ENCODE measurements at places on chromosomes 5 and 9.
A peak's percentile ranks its signal among the peaks of the same experiment; 100 is the strongest.

DNA sequence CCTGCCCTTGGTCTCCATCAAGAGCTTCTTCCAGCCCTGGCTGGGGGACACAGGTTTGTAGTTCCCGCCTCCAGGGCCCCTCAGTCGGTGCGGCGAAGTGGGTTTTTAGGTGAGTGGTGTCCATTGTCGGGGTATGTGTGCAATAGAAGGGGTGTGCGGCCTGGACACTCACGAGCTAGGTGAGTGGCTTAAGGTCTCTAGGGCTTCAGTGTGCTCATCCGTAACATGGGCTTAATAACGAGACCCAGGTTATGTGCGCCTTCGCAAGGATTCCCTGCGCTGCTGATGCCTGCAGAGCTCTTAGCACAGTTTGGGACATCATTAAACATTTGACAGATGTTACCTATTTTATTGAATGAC lies 656 bp downstream of the CEP78 start:
- DNase-seq: no peak

DNA sequence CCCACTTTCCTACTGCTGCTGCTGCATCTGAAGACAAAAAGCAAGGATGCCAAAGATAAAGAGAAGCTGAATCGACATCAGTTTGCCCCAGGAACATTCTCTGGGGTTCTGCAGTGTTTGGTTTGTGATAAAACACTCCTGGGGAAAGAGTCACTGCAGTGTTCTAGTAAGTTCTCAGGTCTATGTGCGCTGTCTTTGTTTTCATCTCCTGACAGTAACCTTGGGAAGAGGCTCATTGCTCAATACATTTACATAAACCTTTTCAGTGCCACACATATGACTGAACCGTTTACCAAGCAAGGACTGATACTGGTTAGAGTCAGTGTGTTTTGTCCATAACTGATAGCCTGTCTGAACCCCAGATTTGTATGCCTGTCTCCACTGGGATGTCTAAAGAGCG lies 232.1 kb downstream of the ARHGEF28 start:
- DNase-seq: no peak

DNA sequence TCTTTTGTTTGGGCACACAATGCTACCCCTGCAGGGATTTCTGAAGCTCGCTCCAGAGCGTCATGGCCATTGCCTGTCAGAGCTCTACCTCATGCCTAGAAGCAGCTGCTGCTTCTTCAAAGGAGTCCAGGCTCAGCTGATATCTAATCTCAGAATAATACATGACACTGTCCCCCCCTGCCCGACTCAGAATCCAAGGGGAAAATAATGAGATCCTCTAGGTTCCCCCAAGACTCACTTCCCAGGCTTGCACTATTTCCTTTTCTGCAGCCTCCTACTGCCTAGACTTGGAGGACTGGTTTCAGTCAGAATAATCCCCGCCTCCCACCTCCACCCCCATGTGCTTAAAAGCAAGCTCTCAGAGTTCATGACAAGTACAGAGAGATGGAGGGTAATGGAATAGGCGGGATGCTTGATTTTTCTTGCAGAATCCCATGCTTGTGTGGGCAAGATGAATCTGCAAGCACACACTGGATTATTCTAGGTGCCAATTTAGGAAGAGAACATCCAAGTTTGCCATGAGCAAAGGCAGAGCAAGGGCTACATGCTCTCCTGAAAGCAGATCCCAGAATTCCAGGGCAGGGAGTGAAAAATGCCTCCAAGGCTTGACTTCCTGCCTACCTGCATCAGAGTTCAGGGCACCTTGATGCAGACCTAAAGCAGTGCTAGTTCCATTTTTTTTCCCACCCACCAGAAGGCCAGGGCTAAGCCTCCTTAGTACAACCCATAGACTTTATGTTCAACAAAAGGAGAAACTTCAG lies 97.4 kb upstream of the IFNK start:
- DNase-seq: no peak

- no peak for DNase-seq
These were observed 24.4 kb upstream of the RGMB start for GRCh38 chr5:98749046-98749445.

DNA sequence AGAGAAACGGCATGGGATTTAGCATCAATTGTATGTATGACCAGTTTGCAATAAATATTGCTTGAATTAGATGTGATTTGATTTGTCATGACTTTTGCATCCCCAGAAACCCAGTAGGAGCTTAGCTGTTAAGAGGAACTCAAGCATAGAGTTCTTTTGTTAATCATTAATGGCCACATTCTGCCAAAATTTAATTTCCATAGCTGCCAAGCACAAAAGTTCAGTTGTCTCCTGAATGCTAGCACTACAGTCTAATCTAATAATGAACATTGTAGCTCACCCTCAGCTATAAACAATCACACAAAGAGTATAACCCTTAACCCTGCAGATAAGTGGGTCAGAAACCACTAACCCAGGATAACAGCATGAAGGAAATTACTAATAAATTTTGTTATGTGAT lies 169.8 kb upstream of the GRAMD2B start:
- DNase-seq: no peak

DNA sequence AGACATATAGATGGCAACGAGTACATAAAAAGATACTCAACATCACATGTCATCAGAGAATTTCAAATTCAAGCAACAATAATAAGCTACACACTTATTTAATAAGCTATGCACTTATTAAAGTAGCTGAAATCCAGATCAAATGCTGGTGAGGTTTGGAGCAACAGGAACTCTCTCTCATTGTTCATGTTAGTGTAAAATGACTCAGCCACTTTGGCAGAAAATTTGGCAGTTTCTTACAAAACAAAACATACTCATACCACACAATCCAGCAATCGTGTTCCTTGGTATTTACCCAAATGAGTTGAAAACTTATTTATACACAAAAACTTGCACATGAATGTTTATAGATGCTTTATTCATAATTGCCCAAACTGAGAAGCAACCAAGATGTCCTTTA lies 131.5 kb upstream of the NFIL3 start:
- DNase-seq: peak; percentile 23

DNA sequence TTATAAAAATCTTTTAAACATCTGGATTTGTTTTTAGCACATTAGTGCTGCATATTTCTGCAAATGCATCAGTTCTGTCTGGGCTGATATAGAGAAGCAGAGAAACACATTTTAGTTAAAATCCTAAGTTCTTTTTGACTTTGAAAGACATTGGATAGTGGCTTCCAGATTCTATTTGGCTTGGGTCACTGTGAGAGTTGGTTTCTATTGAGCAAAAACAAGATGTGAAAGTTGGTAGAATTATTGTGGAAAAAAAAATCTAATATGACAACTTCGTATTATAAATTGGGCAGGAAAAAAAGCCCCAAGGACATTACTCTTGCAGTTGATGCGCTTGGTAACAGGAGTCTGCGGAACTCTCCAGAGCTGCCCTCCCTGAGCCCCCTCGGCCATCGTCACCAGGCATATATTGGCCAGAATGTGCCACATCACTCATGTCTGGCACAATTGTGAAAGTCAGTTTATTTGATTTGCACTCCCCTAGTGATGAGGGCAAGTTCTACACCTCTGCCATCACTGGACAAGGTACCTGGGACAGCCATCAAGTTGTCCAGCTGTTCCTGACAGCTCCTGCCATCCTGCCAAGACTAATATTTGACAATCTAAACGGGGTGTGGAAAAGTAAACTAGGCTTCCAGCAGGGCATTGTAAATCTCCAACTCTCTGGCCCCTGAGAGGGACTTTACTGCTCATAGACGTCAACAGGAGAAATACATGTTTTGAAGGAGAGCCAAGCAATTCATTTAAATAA lies 334.5 kb downstream of the TENT4A start:
- DNase-seq: no peak

GRCh38 chr9:5492965-5493678 lies 17.2 kb upstream of the PDCD1LG2 start:
- no peak for DNase-seq

GRCh38 chr5:93748875-93749397 lies 7.5 kb upstream of the POU5F2 start:
- no peak for DNase-seq

DNA sequence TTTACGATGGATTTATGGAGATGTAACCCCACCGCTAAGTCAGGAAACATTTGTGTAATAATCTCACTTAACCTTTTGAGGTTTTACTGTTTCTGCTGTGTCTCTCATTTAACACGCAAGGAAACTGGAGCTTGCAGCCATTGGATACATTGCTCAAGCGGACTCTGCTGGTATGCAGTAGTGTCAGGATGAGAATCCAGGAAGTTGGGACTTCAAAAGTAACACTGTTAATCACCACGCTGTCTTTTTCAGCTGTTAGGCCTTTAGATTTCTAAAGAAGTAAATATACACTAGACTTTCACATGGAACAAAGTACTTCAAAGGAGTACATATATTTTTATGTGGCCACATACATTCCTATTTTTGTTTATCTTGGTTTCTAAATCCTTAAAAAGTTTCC lies 114.7 kb downstream of the LPAR1 start:
- DNase-seq: peak; percentile 77

DNA sequence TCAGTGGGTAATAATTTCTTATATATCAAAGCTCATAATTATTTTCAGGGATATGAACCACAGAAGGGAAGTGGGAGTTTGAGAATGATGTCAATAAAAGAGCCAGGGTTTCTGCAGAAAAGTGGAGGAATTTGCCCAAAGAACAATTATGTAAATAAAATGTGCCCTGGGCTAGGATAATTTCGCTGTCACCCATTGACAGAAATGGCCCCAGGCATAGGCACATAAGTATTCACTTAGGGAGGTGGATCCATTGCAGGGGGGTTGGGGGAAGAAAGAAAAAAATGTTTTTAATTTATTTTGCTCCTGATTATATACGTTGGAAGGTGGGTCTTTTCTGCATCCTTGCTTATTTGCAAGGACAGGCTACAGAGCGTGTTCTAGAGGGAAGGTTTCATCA lies 135.1 kb upstream of the IRX2 start:
- DNase-seq: no peak

DNA sequence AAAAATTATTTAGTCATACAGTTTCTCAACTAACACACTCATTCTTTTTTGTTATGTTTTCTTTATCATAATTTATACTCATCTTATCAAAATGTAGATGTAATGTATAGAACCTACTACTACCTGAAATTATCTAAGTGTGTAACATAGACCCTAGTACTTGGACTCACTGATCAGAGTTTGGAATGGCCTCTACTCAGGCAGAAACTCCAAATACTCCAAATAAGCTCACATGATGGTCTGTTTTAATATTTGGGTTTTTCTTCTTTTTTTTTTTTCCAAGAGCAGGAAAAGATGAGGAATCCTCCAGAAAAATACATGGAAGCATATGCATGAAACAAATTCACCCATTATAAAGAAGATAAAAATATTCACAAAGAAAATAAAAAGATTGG lies 126.3 kb downstream of the PDE4D start:
- DNase-seq: no peak

- DNase-seq: no peak
These were observed 40.9 kb downstream of the VAV2 start for GRCh38 chr9:133951265-133951664.

GRCh38 chr5:147310059-147310704 lies 75.4 kb downstream of the STK32A start:
- peak; percentile 42 for DNase-seq

DNA sequence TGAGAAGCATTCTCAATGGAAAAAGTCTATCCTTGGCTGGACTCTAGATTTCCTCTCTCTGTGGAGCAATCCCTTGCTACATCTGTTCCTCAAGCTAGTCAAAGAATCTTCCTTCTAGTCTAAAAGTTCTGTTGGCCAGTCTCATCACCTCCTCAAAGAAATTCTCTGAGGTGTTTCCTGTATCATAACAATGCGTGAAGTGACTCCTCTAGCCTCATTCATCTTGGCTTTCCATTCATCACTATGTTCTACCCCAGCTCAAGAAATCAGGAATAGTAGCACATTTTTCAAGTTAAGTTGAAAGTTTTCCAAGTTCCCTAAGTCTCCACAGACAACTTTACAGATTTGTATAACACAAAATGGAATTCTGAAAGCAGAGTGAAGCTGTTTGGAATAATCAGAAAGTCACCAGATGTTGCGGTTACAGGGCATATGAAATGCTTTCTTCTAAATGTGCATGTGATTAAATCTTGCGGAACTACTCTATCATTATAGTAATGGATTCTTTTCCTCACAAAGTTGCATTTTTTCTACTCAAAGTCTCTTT lies 176.6 kb upstream of the FREM1 start:
- no peak for DNase-seq

DNA sequence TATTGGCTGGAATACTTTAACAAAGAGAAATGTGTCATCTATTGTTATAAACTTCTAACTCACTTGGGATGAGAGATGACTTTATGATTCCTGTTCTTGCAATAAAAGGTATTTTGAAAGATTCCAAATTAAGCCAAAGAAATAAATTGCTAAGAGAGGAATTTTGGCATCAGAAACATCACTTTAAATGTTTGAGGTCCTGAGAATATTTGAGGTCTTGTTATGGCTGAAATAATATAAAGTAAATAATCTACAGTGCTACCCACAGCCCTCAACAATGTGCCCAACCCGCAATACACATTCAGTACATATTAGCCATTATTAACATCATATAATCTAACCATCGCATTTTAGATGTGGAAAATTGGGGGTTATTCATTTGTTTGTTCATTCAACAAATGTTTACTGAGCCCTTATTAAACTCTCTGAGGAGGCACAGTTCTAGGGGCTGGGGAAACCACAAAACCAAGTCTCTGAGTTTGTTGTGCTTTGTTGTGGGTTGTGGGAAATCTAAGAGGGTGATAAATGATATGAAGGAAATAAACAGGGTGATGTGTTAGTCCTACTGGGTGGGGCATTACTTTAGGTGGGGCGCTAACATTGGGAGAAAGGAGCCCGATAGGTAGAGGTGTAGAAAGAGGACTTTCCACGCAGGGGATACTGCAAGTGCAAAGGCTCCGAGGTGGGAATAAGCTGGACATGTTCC lies 135.2 kb upstream of the CLINT1 start:
- DNase-seq: no peak

DNA sequence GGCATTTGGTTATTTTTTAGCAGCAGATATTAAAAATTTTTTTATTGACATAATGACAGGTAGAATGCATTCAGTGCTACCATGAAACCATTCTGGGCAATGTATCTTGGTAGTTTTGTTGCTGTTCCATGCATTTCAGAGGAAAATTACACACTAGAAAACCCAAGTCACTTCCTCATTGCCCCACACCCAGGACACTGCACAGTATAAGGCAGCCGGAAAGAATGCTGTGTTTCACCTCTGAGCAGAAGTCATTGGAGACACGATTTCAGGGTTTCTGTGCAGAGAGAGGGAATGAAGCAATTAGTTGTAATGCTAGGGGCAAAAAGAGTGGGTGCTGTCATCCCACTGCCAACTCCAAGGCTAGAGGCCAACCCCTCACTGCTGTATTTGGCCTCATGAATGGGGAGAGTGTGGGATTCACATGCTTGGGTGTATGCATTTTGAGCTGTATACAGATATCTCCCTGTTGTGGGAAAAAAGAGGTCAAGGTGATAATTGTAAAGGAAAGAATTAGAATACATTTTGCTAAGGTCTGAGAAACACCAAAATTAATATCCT lies 290.5 kb downstream of the BNC2 start:
- DNase-seq: no peak

DNA sequence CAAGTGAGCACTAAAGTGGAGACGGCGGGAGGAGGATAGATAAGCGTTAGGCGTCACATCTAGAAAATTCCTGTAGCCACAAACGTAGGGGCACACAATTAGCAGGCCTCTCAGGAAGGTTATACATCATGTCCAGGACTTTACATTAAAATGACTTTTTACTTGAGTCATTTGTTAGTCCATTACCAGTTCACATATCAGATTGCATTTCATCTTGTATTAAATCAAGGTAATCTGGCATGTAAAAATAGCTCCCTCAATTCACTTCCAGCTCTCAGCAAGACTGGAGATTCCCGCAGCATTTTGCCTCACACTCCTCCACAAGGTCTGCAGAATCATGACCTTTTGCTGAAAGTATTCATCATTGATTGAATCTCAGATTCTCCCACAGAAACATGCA lies 118.8 kb downstream of the PRDM6 start:
- DNase-seq: no peak

- DNase-seq: no peak
These were observed 202.8 kb downstream of the AUH start for GRCh38 chr9:91158946-91159345.

All from HCEC 1CT (cell line).